ENCODE measurements at places on chromosomes 4 and X.

DNA sequence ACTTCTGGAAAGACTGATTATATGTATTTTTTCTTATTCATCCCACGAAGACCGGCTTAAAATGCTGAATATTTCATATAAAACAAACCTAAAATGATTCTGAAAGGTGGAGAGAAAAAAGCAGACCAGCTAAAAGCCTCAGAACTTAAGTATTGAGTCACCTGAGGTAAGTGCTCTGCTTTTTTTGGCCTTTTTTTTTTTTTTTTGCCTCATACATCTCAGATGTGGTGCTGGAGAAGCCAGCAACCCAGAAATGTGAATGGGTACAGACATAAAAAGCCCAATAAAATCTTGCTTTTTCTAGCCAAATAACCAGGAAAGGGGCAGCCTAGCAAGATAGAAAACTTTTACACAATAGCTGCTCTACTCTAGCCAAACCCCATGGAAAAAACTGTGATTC is 57.0 kb downstream of the RLIM start:
- no peak for DNase-seq

DNA sequence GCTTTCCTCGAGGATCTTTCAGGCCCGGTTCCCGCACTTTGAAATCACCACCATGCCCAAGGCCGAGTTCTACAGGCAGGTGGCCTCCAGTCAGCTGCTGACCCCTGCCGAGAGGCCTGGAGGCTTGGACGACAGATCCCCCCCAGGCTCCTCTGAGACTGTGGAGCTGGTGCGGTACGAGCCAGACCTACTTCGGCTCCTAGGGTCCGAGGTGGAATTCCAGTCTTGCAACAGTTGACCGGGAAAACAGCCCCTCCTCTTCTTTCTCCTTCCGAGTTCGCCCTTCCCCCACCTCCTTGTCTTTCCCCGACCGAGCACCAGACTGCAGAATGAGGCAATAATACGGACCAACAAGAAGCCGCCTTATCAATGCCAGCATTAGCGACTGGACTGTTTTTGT is 54.4 kb downstream of the ELF4 start:
- no peak for DNase-seq

GRCh38 chr4:152680988-152681603 is 1.3 kb upstream of the TMEM154 start:
- no peak for DNase-seq

DNA sequence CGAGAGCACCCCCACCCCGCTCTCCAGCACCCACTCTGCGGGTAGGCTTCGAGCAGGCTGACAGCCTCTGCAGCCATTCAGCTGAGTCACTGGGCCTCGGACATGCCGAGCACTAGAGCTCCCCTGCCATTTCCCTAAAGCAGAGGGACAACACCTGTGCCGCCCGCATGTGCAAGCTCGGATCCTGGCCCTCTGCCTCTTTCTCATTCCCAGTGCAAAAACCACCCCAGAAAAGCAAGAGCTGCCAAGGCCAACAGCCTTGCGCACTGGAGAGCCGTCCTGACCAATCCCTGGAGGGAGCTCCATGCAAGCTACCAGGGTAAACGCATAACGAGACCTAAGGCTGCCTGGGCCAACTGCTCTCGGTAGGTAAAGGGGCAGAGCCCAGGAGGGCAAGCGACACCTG is 5.3 kb downstream of the HCFC1 start:
- no peak for DNase-seq

GRCh38 chr4:2412885-2413716 is 5.3 kb downstream of the ZFYVE28 start:
- DNase-seq, result peak; percentile 83

DNA sequence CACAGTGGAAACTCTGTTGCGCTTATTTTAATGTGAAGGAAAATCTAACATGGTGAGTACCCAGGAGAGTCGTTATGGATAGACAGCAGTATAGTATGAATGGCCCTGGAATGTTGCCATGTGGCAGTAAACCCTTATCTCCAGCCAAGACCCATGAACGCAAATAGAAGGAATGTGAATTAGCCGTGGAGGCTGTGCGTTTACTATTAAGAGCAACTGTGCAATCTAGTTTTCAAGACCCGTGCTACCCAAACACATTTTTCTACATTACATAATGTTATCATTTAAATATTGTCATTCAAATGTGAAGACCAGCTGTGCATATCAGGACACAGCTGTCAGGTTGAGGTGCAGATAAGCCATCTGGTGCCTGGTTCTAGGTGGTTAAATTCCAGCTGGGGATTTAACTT is 13.3 kb upstream of the AGA start:
- DNase-seq, result peak; percentile 51

DNA sequence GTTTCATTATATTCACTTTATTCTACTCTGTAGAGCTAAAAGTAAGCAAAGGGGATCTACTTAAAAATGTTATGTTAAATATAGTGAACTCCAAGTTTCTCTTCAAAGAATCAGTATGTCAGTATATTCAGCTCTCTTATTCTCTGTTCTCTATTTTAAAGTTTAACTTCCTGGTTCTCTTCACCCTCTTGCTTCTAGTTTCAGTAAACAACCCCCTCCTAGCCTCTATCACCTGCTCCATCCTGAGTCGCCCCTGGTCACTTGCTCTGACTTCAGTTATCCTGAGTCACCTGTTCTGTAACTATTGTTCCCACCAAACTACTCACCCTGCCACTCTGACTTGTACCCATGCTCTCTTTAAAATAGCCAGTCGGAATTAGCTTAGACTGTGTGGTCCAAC is 180.9 kb upstream of the AADAT start:
- DNase-seq, result no peak
